ENCODE measurements at places on chromosomes 2 and 18. TPM values are rescaled to one million over a fixed set of nuclear protein-coding genes. Genes with fewer than 3 reads are reported as not detected.

RGPD3 gene
- total RNA-seq = 0.22 TPM

HDAC4 gene
- total RNA-seq = 27.5 TPM

HOXD13 gene
- total RNA-seq = not detected

RBBP8 gene
- 72.5 TPM for total RNA-seq

MAPK4 gene
- total RNA-seq = 1.9 TPM

DNA sequence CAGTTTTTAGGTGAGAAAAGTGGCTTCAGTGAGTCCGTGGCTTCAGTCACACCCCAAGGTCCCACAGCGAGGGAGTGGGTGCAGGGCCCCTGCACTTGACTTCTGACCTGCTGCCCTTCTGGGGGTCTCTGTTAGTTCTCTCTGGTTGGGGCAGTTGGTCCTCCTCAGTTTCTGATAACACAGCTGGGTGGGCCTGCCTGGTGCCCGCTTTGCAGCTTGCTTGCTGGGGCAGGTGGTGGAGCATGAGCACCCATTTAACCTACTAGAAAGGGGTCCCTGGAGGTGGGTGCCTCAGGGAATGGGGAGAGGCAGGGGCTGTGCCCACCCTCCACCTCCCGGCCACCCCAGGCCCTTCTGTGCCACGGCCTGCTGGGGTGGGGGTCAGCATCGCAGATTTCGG is 83.2 kb downstream of the ASB1 start:
- no peak for DNase-seq

DNA sequence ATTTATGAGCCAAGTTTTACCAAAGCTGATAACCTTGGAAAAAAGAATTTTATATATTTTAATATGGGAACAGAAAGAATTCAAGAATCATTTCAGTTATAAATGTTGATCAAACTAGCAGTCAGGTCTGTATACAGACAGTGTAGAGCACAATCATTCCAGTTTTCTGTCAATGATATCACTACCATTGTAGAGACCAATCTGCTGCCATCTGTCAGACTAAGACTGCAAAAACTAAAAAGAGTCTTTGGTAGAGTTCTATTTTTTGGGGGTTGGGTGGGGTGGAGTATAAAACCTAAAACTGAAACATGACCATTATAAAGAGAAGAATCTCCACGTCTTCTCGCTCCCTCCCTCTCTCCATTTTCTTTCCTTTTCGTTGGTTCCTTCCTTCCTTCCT is 204.7 kb upstream of the UBE2E3 start:
- DNase-seq = no peak

DNA sequence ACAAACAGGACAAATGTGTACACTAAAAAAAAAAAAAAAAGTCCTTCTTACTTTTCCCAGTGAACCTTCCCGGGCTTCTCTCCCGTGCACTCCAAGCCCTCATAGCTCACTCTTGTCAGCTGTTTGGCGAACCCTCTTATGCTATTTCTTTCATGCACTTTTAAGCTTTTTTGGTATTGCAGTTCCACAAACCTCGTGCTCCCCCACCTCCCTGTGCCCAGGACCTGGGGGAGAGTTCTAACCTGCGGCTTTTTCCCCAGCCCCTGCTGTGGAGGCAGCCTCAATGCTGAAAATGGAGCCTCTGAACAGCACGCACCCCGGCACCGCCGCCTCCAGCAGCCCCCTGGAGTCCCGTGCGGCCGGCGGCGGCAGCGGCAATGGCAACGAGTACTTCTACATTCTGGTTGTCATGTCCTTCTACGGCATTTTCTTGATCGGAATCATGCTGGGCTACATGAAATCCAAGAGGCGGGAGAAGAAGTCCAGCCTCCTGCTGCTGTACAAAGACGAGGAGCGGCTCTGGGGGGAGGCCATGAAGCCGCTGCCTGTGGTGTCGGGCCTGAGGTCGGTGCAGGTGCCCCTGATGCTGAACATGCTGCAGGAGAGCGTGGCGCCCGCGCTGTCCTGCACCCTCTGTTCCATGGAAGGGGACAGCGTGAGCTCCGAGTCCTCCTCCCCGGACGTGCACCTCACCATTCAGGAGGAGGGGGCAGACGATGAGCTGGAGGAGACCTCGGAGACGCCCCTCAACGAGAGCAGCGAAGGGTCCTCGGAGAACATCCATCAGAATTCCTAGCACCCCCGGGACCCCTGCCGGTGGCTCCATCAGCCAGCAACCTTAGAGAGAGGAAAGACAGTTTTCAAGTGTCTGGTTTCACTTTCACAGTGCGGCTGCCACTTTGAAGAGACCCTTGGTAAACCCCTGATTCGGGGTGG is 826 bp downstream of the KCNE4 start:
- no peak for DNase-seq

DNA sequence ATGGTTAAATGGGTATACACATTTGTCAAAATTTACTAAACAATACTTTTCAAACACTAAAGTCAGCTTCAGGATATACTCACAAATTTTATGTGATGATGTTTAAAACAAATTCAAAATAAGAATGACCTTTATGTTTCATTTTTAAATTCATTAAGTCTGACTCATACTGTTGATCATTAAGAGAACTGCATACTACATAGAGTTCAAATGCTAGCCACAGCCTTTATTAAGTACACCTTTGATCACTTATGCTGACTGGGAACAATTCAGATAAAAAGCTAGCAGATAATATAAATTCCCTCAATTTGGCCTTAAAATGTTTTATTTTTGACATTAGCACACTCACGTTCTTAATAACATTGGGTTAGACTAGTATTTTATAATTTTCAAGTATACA is 14.1 kb downstream of the LMAN1 start:
- DNase-seq = no peak

DNA sequence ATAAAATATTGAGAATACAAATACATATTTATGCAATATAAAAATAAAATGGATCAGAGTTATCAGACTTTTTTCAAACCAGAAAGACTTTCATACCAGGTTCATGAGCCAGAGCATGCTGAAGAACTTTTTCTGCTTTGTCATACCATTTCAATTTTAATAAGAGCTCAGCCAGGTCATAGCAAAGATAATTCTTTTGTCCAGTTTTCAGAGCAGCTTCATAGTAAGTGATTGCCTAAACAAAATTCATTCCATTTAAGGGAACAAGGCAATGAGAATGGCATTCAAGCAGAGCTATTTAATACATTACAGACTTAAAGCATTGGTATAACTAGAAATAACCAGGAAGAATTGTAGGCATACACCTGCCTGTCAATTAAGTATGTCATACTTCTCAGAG is 42.3 kb downstream of the TTC21B start:
- DNase-seq = no peak

GRCh38 chr2:37377187-37377532 is 32.7 kb downstream of the QPCT start:
- no peak for DNase-seq

DNA sequence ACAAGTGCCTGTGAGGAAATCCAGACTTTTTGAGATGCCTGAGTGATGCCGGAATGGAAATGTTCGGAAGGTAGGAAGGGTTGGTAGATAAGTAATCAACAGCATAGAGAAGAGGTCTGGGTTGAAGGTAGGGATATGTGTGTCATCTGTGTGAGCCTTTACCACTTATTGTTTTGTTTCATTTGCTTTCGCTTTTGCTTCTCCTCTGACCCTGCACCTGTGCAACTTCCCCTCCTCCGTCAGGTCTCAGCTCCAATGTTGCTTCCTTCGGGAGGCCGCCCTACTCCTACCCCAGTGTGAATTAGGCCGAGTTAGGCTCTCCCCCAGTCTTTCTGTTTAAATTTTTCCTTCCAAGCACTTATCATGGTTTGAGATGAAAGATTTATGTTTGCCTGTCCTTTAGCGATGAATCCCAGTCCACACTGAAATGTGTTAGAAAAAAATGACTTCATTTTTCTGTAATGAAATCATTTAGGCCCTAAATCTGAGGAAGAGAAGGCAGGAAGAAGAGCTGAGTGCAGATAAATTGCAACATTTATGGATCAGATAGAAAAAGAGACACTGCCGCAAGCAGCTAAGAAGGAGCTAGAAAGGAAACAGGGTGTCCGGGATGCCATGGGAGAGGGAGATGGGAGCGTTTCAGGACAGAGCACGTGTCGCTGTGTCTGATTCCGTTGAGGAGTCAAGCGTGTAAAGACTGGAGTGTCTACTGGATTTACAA is 139.6 kb upstream of the PELI1 start:
- DNase-seq = no peak

DNA sequence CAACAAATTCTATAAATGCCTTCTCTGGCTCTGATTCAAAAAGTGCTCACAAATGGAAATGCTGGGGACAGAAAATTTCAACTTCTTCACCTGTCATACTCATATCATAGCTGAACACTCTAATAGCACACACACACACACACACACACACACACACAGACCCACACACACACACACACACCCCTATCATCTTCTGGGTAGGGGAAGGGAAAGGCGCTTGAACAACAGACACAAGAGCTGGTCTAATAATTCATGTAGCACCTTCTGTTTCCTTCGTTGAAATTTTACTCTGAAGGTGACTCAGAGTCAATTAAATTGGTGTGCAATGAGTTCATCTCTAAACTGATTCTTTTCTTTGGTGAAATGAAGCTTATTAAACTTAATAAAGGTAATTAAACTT is 32.9 kb downstream of the CD28 start:
- DNase-seq = no peak

DNA sequence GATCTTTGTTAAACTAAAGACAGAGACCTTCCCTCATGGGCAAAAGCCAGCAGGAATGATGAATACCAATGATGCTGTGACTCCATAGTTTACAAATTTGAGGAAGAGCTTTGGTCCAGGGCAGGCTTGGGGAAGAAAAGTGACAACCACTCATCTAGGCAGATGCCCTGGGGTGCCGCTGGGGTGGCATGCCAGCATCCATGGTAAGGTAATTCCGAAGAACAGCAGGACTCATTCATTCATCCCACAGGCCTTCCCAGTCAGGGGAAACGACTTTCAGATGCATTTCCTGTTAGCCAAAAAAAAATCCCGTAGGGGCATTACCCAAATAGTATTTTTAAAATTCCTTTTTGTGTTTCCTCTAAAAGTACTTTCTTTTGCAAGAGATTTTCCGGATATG is 180.7 kb upstream of the SERPINE2 start:
- DNase-seq = no peak

DNA sequence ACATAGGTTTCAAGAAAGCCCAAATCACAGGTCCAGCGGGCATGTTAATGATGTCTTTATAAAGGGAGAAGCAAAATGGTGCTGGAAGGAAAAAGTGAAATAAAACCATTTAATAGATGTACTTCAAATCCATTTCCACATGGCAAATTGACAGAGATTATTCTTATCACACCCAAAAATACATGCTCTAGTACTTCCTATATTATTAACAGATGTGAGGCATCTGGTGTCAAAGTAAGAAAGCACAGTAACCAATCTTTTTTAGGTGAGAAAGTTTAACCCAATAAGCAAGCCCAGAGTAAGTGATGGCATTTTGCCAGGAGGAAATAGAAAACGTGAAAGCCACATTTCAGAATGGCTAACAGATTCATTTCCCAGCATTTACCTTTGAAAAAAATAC is 128.0 kb downstream of the ABCA12 start:
- no peak for DNase-seq
